ENCODE measurements at places on chromosomes 3 and 15.

DNA sequence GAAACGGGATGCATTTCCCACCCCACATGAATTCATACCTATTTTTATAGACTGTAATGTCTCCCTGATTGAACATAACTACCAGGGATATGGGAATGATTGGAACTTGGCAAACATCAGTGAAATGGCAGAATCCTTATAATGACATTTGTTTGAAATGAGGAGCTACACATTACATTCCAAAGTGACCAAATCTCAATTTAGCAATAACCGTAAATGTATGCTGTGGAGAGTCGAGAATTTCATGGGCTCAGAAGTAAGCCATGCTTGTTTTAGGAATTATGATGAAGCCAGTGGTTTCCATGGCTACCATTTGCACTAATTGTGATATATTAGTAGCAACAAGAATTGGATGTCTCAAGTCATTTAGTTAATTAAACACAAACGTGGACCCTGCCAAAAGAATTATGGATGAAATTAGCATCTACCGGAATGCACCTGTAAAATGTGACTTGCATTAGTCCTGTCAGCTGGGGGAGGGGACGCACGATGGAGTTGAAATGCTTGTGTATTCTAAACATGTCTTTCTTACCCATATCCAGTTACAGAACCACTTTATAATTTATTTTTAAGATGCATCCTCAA, 760.2 kb downstream of the GRM7 start:
- no peak for DNase-seq

GRCh38 chr3:128275316-128276145, 122.2 kb downstream of the EEFSEC start:
- DNase-seq, result no peak

GRCh38 chr3:107284612-107285011, 92.6 kb upstream of the CCDC54 start:
- DNase-seq, result no peak

- DNase-seq, result no peak
Measured at GRCh38 chr15:66565741-66566144, at the start of gene LCTL. Gene LCTL, minus strand, starts transcription at chr15:66565998. Its CDS starts 633 bp downstream, at chr15:66565365.

- DNase-seq, result no peak
Measured at GRCh38 chr3:155602307-155602706, 142.6 kb downstream of the PLCH1 start.
